Omental fat pad (tissue), 4 donors: ENCODE measurements at places on chromosomes 7 and 10. TPM values are rescaled to one million over a fixed set of nuclear protein-coding genes. Genes with fewer than 3 reads are reported as not detected.

DNA sequence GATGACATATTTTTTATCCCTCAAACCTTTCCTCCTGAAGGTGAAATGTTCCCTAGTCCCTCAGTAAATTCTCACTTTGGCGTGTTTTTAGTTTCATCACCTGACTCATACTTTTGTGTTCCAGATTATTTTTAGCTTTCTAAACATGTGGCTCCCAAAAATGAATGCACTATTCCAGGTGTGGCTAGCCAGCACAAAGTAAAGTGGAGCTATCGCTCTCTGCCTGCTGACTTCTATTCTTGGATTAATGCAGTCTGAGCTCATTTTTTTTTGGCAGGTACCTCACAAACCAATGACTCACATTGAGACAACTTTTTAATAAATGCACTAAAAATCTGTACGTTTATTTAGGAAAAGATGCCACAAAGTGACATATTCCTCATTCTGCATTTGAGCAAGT lies 58.8 kb upstream of the LANCL2 start:
- no peak for DNase-seq

GRCh38 chr7:14807507-14807906 lies 95.0 kb downstream of the DGKB start:
- DNase-seq: no peak

DNA sequence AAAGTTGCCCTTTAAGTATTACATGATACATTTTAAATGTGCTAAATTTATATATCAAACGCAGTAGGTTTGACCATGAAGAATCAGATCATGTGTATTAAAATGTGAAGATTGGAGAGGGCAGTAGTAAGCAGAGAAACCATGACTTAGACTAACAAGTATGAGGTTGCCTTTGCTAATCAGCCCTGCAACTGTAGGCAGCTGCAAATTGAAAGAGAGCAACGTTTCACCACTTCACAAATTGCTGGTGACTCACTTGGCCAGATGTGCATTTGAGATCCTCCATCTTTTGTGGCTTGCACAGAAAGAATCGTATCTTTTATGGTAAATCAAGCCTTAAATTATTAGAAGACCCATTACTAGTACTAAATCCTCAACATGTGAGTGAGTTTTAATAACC lies 10.1 kb upstream of the SEMA3A start:
- DNase-seq: no peak

DNA sequence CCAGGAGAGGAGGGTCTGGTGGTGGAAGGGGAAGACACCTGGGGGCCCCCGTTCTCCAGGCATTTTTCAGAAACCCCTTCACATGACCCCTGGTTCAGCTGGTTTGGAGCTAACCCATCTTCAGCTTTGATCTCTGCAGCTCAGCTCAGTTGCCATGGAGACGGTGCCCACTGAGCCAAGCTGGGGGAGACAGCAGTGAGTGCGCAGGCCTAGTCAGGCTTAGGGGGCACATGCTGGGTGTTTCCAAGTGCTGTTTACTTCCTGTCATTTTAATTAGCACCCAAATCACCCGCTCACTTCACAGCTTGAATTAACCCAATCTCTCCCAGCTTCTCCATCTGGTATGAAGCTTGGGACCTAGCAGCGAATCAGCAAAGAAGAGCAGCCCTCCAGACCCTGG lies 9.0 kb downstream of the SPOCK2 start:
- DNase-seq: no peak

GRCh38 chr10:104077247-104077646 lies 8.4 kb downstream of the COL17A1 start:
- DNase-seq: no peak

The CUEDC2 gene
- total RNA-seq: 51.6 TPM
